ENCODE measurements at places on chromosomes 13 and 19.
A peak's percentile ranks its signal among the peaks of the same experiment; 100 is the strongest.

DNA sequence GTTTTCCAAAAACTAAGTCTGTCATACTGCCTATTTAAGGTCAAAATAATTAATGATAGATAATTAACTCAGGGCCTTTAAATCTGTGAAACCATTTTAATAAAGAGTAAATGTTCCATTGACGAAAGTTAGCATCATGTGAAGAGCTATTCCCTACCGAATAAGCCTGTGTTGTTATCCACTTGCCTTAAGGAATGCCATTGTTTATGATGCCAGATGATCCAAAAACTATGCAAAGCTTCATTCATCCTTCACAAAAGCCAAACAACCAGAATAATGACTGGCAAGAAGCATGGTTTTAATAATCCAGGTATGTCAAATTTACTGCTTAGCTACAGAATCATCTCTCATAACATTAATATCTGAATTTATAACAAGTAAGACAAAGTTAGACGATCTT is 6.5 kb upstream of the GPC6 start:
- no peak for DNase-seq

DNA sequence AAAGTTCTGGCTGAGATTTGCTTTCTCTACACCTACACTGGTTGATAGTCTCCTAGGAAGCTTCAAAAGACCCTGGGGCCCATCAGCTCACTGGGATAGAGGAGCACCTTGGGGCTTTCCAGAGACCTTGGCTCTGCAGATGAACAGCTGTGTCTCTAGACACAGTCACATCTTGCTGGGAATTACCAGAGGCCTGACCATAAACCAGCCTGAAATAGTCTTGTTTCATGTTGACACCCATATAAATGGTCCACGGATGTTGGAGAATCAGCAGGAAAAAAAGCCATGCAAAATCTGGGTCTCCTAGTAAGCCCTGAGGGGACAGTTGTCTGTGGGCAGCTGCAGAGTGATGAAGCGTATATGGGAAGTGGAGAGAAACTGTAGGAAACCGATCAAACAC is 207.6 kb downstream of the DNAJC15 start:
- no peak for DNase-seq

GRCh38 chr13:110713981-110714796 is 689 bp downstream of the ING1 start:
- DNase-seq = peak; percentile 51

GRCh38 chr19:39602224-39602623 is at the start of gene LGALS13:
Gene LGALS13, plus strand, starts transcription at chr19:39602524. Its CDS starts 45 bp downstream, at chr19:39602569.
- DNase-seq = no peak

DNA sequence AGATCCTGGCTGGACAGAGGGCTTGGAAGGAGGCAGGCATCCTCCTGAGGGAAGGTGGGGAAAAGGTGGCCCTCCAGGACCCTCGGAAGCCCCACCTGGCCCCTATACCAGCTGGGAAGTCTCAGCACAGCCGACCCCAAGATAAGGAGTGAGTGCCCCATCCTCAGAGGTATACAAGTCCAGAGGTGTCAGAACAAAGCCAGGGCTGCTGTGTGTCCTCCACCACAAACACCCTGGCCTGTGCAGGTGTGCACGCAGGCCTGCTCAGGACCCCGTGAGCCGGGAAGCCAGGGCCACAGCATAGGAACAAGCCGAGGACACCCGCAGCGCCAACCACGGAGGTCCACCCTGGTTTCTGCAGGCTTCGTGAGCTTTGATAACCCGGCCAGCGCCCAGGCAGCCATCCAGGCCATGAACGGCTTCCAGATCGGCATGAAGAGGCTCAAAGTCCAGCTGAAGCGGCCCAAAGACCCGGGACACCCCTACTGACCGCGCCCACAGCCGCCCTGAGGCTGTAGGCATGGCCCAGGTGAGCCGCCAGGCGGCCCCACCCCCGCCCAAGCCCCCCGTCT is 68.6 kb downstream of the CELF5 start:
- DNase-seq = no peak

GRCh38 chr19:35483089-35483488 is 7.2 kb downstream of the KRTDAP start:
- no peak for DNase-seq

DNA sequence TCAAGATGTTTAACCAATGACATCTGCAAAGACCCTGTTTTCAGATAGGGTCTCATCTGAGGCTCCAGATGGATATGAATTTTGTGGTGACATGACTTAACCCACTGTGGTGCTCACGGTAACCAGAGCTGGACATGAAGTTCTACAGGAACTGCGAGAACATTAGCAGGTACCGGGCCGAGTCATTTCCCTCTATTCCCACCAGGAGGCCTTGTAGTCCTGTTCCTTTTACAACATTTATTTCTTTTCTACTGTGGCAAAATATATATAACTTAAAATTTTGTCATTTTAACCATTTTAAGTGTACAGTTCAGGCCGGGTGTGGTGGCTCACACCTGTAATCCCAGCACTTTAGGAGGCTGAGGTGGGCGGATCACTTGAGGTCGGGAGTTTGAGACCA is 7.6 kb upstream of the TSPAN16 start:
- DNase-seq = no peak

DNA sequence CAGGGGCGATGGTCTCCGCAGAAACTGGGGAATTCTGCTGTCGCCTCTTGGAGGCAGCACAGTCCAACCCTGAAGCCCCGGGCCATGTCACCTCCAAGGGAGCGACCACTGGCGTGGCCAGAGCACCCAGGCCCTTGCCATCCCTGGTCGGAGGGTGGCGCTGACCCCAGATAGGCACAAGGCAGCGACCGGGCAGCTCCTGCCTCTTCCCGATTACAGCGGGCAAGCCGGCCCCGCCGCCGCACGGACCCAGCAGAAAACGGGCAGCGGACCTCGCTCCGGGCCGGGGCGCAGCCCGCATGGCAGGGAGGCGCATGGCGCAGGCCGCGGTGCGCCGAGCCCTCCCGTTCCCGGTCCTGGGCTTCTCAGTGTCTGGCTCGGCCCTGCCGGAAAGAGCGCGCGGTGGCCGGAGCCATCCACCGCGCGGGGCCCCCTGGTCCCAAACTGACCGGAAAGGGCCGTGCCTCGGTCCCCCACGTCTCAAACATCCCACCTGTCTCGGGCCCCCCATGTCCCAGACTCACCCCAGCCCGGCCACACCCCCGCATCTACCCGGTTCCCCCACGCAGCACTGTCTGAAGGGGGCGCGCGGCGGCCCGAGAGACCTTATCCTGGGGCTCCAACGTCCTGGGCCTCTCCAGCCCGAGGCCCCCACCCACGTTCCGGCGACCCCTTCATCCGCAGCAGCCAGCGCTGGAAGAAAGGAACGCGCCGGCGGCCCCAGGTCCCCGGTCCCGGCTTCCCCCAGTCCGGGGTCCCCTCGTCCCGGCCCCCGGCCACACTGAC is 727 bp downstream of the CERS1 start:
- DNase-seq = no peak

GRCh38 chr19:43372462-43372861 is 19.0 kb downstream of the CD177 start:
- DNase-seq = no peak
